Activated gamma-delta T cell (primary cell): ENCODE measurements at places on chromosomes 2 and 18.

- no peak for DNase-seq
Measured at GRCh38 chr2:238635647-238636051, 208.9 kb downstream of the ASB1 start.

GRCh38 chr18:30748541-30748940, 294.0 kb downstream of the DSC3 start:
- DNase-seq = no peak

- DNase-seq = no peak
Measured at GRCh38 chr2:86398500-86399474, 42.4 kb upstream of the KDM3A start.

DNA sequence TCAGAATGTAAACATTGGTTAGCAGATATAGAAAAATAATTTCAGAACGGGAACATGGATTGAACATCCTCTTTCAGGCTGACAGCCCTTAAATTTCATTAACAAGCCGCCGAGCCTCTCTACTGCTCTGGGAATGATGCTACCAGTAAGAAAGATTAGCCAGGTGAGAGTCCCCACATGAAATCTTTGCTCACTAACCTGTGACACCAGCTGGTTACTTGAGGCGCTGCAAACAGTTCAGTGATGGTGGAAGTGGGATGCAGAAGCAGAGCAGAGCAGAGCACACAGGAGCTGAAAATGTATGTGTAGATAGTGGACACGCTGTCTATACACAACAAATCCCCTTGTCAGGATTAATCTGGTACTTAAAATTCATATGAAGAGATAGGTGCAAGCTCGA, 721.1 kb downstream of the DPP10 start:
- DNase-seq = no peak

- DNase-seq = no peak
Measured at GRCh38 chr2:214379227-214379626, 31.6 kb upstream of the VWC2L start.

- DNase-seq = no peak
Measured at GRCh38 chr2:160427629-160428404, 65.8 kb downstream of the RBMS1 start.

- no peak for DNase-seq
Measured at GRCh38 chr2:197270601-197271000, 40.0 kb downstream of the ANKRD44 start.

DNA sequence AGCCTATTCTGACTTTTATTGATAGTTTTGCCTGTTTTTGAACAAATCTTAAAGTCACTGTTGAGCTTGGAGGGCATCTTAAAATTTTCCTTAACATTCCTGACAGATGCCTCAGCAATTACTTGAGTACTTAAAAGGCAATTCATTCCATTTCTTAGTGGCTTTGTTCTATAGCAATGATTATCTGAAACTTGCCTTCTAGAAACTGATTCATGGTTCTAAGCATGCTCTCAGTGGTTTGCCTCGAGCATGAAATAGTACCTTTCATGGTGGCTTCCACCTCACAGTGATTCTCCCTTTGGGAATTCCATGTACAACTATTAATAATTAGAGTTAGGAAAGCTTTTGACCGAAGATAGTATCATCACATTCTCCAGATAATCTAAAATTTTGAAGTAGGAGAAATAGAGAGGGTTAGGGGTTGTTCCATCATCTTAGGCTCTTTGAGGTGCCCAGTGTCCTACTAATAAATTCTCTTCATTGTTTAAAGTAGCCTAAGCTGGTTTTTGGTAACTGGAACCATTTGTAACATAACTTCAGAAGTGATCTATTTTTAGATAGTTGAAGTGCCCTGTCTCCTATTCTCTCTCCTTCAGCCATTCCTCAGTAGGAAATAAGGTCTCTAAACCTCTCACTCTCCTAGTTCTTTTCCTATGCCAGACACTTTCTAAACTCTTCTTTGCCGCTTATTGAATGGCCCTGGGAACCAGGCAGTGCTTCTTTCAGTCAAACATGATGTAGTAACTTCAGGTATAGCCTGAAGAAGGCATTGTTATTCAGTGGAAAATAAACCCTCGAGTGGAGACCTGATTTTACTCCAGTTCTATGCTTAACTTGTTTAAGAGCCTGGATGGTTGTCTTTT, 156.1 kb downstream of the HAUS1 start:
- no peak for DNase-seq

DNA sequence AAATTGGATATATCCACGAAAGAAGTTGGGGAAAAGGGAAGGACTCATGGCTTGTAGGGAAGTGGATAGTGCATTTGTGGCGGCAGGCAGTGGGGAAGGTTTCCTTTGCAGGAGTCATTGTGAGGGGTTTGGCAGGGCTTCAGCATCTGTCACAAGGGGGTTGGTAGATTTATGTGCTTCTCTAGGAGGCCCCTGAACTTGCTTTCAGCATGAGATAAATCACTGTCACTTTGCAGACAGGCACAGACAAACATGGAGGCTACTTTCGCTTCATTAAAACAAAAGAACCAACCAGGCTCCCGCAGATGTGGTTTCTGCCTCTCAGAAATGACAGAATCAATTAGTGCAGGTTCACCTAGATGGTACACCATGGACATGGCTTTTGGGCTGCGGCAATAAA, 340.7 kb downstream of the TGIF1 start:
- DNase-seq = no peak

- DNase-seq = no peak
Measured at GRCh38 chr2:178828486-178828881, 21.3 kb upstream of the TTN start.

DNA sequence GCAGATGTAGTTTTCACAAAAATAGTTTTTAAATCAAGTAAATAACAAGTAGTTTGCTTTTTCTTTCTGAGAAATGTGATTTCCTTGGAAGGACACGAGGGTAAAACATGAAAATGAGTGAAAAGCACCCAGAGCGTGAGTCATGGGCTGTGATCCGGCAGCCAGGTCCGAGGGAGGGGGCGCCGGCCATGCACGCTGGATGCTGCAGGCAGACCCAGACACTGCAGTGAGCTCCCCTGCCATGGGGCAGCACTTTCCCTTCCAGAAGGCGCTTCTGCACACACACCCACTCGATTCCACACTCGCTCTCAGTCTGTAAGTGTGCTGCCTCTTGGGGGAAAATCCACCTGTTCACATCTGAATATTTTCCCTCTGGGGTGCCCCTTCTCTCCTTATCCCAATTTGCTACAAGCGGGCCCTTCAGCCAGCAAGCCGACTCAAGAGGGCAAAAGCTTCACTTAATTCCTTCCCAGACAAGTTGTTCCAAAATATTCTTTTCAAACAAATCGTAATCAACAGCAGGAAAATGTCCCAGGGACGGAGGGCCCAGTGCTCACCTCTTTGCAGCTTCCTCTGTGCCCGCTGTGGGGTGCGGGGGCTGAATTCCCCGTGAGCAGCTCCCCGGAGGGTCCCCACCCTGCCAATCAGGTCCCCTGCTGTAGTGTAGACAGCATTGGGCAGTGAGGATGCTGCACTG, 87.0 kb upstream of the ID2 start:
- DNase-seq = no peak

DNA sequence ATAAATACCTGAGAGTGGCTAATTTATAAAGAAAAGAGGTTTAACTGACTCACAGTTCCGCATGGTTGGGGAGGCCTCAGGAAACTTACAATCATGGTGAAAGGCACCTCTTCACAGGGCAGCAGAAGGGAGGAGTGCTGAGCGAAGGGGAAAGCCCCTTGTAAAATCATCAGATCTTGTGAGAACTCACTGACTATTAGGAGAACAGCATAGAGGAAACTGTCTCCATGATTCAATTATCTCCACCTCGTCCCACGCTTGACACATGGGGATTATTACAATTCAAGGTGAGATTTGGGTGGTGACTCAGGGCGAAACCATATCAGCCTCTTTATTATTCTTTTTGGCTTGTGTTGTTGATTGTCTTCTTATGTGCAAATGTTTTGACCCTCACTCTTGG, 76.2 kb downstream of the WDR7 start:
- DNase-seq = no peak
